NCI-H1436 treated with DMSO at 0.1 percent for 48 hours (cell line): ENCODE measurements at places on chromosomes 5 and 9.

GRCh38 chr9:131276094-131276888, at the start of gene FAM78A:
FAM78A (minus strand) TSS chr9:131276510; CDS start chr9:131276179, 331 bp downstream.
- DNase-seq = no peak

GRCh38 chr9:16809912-16810610, 60.4 kb downstream of the BNC2 start:
- no peak for DNase-seq

GRCh38 chr9:15311607-15312006, 4.6 kb upstream of the TTC39B start:
- no peak for DNase-seq

- DNase-seq = peak; percentile 36
These were observed 25.1 kb upstream of the PRDM12 start for GRCh38 chr9:130639124-130639765.

DNA sequence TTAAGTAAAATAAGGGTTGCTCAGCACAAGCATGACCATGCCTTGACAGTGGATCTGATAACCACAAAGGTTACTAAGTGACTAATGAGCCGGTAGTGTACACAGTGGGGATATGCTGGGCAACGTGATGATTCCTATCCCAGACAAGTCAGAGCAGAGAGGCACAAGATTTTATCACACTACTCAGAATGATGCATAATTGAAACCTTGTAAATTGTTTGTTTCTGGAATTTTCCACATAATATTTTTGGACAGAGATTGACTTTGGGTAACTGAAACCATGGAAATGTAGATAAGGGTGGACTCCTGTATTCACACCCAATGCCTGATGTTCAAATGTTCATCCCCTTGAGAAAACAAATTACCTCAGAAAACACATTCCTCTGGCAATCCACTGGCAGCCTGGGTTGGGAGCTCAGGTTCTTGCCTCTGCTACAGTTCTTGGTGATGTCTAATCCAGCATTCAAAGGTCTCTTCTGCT, 16.2 kb upstream of the ERAP1 start:
- no peak for DNase-seq

- no peak for DNase-seq
These were observed 61.3 kb upstream of the SPOCK1 start for GRCh38 chr5:137560420-137560819.

DNA sequence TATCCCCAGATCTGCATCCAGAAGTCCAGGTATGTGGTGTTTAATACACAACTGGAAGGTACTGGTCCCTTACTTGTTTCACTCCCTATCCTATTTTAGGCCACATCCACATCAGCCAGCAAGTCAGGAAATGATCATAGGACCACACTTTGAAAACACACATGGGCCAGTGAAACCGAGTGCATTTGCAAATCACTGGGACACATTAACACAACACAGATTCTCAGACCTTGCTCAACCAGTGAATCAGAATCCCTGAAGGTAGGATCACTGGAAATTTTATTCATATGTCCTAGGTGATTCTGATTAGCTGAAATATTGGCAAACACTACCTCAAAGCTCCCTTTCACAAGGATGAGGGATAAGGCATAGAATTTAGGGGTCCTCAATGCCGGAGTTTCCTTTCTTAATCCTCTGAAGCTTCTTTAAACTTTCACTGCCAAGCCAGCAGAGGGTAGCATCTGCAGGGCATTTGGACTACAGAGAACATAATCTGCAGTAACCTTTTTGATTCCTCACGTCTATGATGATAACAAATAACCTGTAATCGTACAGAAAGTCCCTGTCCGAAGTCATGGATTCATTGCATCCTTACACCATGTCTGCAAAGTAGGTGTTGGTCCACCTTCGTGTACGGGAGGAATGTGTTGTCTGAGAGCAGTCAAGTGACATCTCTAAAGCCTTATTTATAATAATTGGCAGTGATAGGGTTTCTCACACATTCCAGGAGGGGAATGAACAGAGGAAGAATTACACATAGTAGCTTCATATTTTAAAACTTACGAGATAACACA, 11.0 kb upstream of the ABLIM3 start:
- no peak for DNase-seq

DNA sequence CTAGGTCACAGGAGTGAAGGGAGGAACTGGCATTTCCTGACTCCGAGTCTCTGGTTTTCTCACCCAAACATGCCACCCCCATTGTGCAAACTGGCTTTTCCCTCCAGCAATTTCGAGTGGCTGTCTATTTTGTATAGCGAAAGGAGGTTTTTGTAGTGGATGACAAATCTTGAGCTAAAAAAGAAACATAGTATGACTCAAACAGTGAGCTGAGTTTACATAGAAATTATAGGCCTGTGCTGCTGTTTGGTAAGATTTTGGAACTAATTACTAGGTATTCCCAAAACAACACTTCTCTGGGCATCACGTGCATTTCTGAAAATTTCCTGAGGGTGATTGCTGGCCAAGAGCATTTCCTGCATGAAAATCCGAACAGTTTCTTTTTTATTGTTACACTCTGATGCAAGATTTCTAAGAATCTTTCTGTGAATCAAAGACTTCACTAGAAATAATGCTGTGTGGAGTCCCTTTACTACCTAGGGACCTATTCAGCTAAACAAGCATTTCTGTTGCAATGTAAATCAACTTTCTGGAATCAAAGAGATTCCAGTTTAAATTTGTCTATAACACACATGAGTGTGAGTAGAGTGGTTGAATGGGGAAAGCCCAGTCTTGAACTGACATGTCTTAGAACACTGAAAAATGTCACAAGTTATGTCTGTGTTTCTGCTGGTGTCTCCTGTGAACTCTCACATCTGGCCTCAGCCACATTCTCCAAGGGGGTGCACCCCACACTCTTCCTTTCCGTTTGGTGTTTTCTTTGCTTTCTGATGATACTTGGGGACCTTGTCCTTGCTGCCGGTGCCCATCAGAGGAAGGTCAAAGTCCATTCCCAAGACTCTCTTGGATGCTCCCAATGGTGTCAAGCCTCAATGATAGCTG, 33.3 kb upstream of the DAPK1 start:
- no peak for DNase-seq

DNA sequence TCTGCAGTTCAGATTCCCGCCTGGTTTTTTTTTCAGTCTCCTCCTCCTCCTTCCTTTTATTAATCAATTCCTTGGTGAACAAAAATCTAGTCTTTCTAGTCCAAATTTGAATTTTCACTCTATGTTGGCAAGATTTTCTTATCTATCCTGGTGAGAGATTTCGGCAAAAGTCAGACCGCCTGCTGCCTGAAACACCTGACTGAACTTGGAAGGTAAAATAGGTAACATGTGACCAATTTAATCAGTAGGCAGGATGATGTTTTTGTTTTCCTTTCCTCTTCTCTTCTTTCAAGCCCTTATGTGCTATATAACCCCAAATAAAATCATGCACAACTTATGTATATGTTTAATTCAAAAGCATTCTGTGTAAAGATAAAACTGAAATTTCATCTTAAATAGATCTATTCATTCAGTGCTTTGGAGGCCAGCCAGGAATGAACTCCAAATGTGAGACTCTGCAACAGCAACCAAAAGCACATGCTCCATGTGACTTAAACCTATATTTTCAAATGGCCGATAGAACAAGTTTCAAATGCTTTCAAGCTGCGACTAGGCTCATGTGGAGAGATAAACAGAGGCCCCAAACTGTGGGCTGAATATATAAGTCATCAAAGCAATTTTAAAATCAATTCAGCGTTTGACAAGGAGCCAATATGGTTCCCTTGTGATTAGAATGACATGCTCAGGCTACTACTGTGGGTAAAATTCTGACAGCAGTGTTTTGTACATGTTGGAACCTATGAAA, 100.4 kb upstream of the SEMA6A start:
- DNase-seq = no peak

GRCh38 chr5:171660434-171660833, 125.2 kb upstream of the SMIM23 start:
- DNase-seq = no peak

DNA sequence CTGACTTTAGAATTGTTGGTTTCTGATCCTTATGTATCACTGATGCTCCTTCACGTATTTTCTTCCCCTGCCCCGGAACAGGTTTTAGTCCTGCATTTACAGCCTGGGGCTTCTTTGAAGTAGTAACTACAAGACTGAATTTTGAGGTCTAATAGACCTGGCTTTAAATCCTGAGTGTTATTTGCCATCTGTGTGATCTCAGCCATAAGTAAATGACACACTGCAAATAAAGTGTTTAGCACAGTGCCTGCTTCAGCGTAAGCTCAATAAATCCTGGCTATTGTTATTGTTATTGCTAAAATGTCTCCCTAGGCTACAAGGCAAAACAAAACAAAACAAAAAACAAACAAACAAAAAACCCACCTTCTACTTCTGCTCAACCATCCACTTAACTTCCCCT, 15.6 kb upstream of the LHX6 start:
- no peak for DNase-seq

DNA sequence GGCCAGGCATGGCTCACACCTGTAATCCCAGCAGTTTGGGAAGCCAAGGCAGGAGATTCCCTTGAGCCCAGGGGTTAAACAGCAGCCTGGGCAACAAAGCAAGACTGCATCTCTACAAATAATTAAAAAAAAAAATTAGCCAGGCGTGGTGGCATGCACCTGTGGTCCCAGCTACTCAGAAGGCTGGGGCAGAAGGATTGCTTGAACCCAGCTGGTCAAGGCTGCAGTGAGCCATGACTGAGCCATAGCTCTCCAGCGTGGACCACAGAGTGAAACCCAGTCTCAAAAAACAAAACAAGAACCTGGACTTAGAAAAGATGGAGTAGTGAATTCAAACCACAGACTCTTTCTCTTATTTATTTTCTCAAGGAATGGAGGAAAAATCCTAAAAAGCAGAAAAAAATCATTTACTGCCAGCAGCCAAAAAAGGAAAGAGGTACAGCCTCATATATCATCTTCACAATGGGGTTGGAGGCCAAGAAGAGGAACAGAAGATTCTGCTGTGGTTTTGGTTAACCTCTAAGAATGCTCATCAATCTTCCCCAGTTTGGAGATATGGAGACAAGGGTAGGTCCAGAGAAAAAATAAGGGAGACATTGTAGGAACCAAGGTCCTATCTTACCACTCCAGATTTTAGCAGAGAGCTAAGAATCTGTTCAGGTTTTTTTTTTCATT, 40.0 kb upstream of the MYO10 start:
- no peak for DNase-seq

DNA sequence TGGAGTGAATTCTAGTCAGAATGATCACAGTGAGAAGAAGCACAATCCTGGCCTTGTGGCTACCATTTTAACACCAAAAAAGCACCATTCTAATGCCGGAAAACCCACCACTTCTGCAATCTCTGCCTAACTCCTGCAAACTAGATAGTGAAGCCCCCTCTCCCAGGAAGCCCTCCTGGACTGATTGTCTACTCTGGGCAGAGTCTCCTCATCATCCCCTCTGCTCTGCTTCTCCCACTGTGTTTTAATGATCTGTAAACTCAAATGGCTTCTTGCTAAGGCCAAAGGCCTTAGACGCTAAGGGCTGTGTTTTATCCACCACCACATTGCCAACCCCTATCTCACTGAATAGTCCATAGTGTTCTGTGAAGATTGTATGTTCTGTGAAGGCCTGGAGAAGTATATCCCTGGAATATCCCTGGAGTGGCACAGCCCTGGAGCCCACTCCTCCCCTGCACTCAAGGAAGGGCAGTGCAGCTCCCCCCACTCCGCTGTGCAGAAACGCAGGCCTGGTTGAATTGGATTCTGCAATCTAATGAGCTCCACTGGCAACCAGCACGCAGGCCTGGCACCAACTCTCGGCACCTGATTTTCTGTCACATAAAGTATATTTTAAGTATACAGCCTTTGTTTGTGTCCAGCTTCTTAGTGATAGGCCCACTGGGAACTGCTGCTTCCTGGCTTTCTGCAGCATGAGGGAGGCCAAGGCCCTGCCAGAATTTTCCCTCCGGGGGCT, 126.3 kb downstream of the ATPSCKMT start:
- DNase-seq = no peak

GRCh38 chr5:142836048-142836447, 65.9 kb downstream of the ARHGAP26 start:
- DNase-seq = no peak

GRCh38 chr5:15601274-15601673, 101.3 kb downstream of the FBXL7 start:
- DNase-seq = no peak

GRCh38 chr9:13823026-13823425, 490.9 kb downstream of the NFIB start:
- DNase-seq = no peak

GRCh38 chr5:109997161-109997560, 307.4 kb downstream of the MAN2A1 start:
- DNase-seq = no peak

GRCh38 chr5:135873831-135874230, 21.8 kb downstream of the IL9 start:
- no peak for DNase-seq

DNA sequence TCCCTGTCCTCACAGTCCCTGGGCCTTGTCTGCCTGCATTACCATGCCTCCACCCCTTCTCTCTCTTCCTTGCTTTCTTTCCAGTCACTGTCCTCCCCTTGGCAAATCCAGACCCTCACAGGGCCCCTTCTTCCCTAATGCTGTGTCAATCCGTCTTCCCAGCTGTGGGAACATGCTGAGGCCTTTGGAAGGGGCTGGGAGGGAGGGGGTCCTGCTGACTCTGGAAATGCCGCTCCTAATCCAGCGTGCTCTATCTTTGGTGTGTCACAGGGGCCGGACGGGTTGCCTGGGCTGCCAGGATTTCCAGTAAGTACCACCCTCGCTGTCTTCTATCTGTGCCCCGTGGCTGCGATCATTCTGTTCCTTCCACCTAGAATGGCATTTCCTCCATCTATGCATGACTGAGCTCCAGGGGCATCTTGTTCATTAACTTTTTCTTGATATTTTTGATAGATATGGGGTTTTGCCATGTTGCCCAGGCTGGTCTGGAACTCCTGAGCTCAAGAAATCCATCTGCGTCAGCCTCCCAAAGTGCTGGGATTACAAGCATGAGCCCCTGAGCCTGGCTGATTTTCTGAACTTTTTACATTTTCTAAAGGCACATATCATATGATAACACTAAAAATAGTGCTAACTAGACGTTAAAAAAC, 64.5 kb upstream of the TGFBR1 start:
- no peak for DNase-seq

GRCh38 chr9:38183994-38184568, 115.1 kb upstream of the SHB start:
- DNase-seq = no peak

- DNase-seq = no peak
These were observed 24.8 kb downstream of the TTC1 start for GRCh38 chr5:160033546-160034252.

DNA sequence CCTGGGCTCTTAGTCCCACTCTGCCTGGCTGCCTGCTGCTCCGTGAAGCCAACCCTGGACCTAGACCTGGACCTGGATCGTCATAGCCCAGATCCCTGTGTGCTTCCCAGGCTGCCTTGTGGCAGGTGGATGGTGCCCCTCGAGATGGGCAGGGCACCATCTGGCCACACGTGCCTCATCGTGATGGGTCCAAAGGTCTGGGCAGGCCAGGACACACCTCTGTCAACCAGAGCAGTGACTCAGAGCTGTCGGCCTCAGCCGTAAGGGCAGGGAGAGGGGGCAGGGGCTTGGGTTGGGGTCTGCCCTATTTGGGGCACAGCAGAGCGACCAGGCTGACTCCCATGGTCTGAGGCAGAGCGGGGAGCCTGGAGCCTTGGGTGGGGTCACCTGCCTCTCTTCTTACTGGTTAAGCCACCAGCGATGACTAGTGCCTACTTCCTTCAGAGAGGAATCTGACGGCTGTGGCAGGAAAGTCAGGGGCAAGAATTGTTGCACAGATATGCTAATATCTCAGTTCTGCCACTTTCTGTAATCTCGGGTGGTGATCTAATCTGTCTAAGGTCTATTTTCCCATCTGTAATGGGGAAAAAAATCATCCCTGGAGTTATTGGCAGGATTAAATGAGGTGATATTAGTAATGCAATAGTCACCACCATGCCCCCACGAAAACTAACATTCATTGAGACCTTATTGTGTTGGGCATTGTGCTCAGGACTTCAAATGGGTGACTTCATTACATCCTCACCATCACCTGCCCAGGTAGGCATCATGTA, 3.2 kb upstream of the CDHR2 start:
- DNase-seq = no peak
